ENCODE measurements at places on chromosomes 2 and 18.
A peak's percentile ranks its signal among the peaks of the same experiment; 100 is the strongest.

DNA sequence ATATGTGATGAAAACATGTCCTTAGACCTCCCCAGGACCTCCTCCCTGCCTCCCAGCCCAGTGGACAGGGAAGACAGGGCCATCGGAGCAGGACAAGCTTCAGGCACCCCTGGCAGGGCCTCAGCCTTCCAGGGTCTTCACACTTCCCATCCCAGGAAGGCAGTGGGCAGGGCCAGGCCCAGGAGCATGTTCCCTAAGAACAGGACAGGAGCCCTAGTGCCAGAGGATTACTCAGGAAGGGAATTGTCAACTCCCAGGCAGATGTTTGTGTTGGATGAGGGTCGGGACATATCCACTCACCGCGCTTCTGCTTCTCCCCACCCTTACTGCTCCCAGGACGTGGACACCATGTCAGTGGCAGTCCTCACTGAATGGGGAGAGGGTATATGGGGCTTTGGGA, 138.9 kb downstream of the TNS1 start:
- no peak for DNase-seq

DNA sequence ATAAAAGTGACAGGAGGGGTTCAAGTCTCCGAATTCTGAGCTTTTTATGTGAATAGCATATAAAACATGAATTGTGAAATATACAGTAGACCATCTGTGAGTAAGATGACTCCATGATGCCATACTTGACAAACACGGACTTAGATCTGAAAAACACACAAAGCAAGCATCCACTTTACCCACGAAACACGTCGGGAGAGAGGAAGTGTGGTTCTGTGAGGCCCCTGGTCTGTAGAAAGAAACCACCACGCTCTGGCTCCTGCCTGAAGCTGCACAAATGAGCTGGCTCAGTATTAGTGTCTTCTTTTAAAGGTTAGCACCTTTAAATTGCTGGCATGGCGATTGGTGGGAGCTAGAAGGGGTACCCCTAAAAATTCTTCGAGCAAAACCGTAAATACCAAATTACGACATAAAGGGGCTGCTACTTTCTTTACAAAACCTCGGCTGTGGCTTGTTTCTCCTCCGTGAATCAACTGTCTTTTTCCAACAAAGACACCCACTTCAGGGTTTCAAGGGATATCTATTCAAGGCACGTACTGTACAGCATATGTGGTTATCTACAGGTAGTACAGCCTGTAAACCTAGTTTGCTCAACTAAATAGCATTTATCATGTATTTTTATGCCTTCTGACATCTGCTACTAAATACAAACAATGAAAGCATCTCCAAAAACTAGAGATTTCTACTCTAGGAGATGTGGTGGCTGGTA, 70.9 kb downstream of the AFF3 start:
- DNase-seq: no peak

- no peak for DNase-seq
Measured at GRCh38 chr2:211611061-211611518, 927.5 kb downstream of the ERBB4 start.

DNA sequence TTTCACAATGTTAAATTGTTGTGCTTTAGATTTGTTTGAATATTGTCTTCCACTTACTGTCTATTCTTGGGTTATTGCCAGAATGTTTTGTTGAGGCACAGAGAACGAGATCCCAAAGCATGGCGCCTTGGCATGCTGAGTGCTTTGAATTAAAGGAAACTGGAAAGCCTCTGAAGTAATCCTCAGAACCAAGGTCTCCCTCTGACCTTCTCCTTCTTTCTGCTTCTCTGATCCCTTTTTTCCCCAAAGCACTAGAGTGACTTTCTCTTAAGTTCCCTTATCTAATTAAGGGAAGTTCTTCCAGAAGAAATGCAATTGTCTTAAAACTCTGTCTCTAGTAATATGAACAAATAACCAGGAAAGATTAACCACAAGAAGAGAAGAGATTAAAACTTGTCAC, 214.7 kb downstream of the SPP2 start:
- no peak for DNase-seq

DNA sequence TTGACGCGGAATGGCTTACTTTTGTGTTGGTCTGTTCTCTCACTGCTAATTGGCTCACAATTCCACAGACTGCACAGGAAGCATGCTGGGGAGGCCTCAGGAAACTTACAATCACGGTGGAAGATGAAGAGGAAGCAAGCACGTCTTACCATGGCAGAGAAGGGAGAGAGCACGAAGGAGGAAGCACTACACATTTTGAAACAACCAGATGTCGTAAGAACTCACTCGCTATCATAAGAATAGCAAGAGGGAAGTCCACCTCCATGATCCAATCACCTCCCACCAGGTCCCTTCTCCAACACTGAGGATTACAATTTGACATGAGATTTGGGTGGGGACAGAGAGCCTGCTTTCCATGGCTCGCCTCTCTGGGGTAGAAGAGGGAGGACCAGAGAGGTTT, 106.2 kb downstream of the KCNF1 start:
- peak; percentile 15 for DNase-seq

- DNase-seq: no peak
Measured at GRCh38 chr2:232485348-232485756, 2.3 kb downstream of the ECEL1 start.

GRCh38 chr2:29060441-29060840, 13.9 kb downstream of the PCARE start:
- no peak for DNase-seq

- no peak for DNase-seq
Measured at GRCh38 chr18:6537475-6537874, 122.8 kb upstream of the L3MBTL4 start.

GRCh38 chr2:75810611-75811330, 100.1 kb upstream of the GCFC2 start:
- no peak for DNase-seq

- no peak for DNase-seq
Measured at GRCh38 chr2:137886083-137886831, 78.0 kb upstream of the HNMT start.

- no peak for DNase-seq
Measured at GRCh38 chr2:120262150-120262549, 9.5 kb downstream of the RALB start.

DNA sequence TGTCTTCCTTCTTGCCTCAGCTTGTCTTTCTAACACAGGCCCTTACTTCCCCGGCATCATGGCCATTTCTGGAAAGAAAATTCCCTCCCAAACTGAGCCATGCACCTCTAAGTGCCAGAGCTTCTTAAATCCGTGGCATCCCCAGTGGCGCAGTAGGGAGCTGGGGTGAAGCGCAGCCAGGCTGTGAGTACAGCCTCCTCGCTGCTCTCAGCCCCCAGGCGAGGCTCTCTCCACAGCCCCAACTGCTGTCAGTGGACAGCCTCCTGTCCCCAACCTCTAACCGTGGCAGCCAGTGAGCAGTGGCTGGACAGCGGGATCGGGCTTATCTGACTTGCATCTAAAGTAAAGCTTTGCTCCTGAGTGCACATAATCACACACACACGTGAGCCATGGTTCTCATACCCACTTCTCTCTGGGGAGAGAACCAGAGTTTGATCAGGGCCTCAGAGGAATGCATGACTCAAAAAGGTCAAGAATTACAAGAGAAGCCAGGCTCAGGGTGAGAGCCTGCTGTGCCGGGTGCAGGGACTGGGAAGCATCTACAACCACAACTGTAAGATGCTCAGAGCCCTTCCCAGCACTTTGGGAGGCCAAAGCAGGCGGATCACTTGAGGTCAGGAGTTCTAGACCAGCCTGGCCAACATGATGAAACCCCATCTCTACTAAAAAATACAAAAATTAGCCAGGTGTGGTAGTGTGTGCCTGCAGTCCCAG, 50.7 kb downstream of the SFXN5 start:
- DNase-seq: peak; percentile 79

- DNase-seq: no peak
Measured at GRCh38 chr2:187567126-187567525, 12.9 kb upstream of the TFPI start.

- peak; percentile 89 for DNase-seq
Measured at GRCh38 chr2:38376346-38377049, 575 bp downstream of the ATL2 start.

DNA sequence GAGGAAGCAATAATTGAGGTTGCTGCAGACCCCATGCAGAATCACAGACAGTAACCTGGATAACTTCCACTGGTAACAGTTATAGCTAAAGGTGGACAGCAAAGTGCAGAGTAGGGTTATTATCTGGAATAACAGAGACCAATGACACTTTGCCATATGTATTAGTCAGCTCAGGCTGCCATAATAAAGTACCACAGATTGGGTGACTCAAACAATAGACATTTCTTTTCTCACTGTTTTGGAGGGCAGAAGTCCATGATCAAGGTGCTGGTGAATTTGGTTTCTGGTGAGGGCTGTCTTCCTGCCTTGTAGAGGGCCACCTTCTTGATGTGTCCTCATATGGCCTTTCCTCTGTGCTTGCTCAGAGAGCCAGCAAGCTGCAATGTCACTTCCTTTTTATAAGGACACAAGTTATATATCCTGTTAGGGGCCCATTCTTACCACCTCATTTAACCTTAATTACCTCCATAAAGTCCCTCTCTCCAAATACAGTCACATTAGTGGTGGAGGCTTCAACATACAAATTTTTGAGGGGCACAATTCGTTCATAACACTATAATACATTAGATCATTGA, 191.0 kb upstream of the LRP1B start:
- no peak for DNase-seq

GRCh38 chr2:172836827-172837226, 101.2 kb downstream of the RAPGEF4 start:
- no peak for DNase-seq

GRCh38 chr18:28650860-28651259, 473.9 kb upstream of the CDH2 start:
- no peak for DNase-seq

DNA sequence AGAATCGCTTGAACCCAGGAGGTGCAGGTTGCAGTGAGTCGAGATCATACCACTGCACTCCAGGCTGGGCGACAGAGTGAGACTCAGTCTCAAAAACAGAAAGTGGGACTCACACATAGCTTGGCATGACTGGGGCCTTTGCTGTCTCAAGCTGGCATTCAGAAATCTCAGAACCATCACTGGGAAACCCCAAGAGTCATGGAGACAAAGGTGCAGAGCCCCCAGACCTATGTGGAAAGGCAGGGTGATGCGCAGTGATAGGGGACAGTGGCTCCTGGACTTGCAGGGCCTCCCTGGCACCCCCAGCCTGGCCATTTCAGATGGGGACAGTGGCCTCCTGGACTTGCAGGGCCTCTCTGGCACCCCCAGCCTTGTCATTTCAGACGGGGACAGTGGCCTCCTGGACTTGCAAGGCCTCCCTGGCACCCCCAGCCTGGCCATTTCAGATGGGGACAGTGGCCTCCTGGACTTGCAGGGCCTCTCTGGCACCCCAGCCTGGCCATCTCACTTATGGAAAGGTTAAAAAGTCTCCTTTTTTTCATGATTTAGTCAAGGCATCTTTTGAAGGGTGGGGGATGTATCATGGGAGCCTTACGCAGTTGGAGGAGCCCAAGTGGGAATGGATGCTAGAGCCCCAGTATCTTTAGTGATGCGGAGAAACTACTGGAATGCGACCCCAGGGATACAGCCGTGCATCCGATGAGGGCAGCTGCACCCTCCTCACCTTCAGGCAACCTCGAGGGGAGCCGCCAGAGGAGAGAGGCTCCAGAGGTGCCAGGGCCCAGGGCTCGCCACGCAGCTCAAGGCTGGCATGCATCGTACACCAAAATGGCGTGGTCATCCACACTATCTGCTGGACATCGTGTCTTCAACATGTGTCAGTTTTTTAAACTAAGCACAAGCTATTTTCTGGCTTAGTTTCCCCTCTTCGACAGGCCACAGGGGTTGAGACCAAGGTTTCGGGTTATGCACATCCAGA, 30.5 kb downstream of the ZNF516 start:
- no peak for DNase-seq

GRCh38 chr2:216583606-216584005, 49.6 kb upstream of the IGFBP2 start:
- DNase-seq: no peak

- DNase-seq: no peak
Measured at GRCh38 chr2:41116106-41116797, 664.4 kb upstream of the SLC8A1 start.

DNA sequence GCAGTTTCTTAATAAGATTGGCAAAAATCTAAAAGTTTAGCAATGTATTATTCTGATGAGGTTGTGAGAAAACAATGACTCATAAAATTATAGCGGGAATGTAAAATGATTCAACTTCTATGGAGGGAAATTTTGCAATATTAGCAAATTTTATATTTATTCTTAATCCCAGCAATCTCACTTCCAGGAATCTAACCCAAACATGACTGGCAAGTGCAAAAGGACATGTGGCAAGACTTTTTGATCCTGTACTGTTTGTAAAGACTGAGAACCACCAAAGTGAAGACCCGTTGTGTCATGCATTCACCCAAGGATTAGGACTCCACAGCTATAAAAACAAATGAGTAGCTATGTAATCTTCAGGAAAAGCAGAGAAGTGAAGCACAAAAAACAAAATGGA, 234.8 kb upstream of the KYNU start:
- DNase-seq: no peak

DNA sequence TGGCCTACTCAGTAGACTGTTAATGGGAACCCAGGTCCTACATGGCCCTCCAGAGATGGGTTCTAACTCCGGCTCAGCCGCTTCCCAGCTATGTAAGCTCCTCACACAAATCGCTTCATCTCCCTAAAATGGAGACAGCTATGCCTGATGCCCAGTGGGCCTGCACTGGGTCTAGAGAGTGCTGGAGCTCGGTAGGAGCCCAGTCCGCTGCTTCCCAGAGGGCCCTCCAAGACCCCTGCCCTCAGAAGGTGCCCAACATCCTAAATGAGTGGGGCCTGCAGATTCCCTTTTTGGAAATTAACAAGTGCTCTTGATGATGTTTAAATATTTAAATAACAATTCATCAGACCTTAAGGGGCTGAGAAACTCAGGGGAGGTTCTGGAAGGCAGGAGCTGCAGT, 47.1 kb downstream of the HS1BP3 start:
- DNase-seq: no peak

GRCh38 chr2:28506112-28506910, 10.5 kb downstream of the PLB1 start:
- DNase-seq: no peak

DNA sequence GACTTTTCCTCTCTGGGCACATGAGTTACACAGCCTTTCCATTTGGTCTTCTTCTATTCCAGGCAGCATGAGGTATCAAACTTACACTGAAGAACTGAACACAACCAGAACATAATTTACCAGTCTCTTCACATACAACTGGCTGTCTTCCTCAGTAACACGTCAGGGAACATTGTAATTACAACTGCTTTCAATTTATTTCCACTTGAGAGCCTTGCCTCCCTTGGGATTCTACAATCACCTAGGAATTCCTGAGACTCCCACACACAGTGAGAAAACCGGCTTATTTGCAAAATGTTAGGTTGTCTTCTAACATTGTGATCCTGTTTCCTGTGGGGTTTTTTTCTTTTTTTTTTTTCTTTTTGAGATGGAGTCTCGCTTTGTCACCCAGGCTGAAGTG, 149.9 kb downstream of the TMX3 start:
- no peak for DNase-seq

- no peak for DNase-seq
Measured at GRCh38 chr2:73652348-73652747, 10.1 kb upstream of the NAT8 start.

DNA sequence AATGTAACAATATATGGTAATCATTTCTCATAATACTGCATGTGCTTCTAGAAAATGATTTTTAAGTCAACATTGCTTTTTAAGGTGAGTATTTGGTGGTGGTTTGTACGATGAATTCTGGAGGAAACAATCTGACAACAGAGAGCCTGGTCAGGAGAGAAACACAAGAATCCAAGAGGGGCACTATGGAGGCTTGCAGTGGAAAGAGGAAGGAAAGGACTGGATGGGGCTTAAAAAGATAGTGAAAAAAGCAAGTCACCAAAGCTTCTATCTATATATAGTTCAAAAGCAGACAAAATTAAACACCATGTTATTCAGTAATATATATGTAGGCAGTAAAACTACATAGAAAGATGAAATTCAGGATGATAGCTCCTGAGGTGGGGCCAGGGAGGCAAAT, 109.4 kb upstream of the SERTAD2 start:
- DNase-seq: no peak
